ENCODE measurements at places on chromosomes 3 and 15. TPM values are rescaled to one million over a fixed set of nuclear protein-coding genes. Genes with fewer than 3 reads are reported as not detected.

ASB14 gene
- total RNA-seq, result not detected

PPM1L gene
- 8.8 TPM for total RNA-seq

HGD gene
- 0.44 TPM for total RNA-seq

CFAP20DC gene
- 1.4 TPM for total RNA-seq

DNA sequence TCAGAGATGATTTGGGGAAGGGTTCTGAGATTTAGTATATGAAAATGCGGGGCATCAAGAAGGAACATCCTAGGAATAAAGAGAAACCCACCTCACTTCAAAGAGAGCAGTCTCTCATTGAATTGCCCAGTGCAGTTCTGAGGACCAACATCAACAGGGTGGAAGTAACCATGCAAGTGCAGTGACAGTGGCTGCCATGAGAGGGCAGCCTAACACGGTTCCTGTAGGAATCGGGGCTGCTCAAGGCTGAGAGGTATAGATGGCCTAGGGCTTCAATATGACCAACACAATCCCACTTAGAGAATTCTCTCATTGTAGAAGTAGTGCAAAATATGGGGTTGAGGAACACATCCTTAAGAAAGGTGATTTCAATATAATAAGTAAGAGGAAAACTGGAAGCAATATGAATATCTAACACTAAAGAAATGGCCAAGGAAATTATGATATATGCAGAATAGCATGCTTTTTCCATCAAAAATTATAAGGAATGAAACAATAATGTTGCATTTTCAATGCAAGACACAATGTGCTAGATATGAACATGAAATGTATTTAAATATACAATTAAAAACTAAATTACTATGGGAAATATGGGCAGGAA lies 51.1 kb upstream of the ARRDC4 start:
- H3K27me3 ChIP-seq, result peaks cover 28% of the 10 kb centered on the region
- DNase-seq, result no peak
- H3K36me3 ChIP-seq, result no peaks in the 10 kb centered on the region
- H3K4me1 ChIP-seq, result peaks cover 2% of the 10 kb centered on the region
- H3K27ac ChIP-seq, result no peak overlapping the region

- H3K4me1 ChIP-seq, result no peaks in the 10 kb centered on the region
- no peaks in the 10 kb centered on the region for H3K27me3 ChIP-seq
- DNase-seq, result no peak
- no peak overlapping the region for H3K27ac ChIP-seq
- no peak overlapping the region for H3K4me3 ChIP-seq
These were observed 713.0 kb upstream of the CADM2 start for GRCh38 chr3:84245789-84246188.

GRCh38 chr3:101865751-101866509 lies 16.6 kb downstream of the NFKBIZ start:
- no peak overlapping the region for H3K4me3 ChIP-seq
- DNase-seq, result no peak
- peaks cover 7% of the 10 kb centered on the region for H3K4me1 ChIP-seq
- peaks cover 13% of the 10 kb centered on the region for H3K36me3 ChIP-seq
- no peaks in the 10 kb centered on the region for H3K27me3 ChIP-seq
- no peak overlapping the region for H3K27ac ChIP-seq

DNA sequence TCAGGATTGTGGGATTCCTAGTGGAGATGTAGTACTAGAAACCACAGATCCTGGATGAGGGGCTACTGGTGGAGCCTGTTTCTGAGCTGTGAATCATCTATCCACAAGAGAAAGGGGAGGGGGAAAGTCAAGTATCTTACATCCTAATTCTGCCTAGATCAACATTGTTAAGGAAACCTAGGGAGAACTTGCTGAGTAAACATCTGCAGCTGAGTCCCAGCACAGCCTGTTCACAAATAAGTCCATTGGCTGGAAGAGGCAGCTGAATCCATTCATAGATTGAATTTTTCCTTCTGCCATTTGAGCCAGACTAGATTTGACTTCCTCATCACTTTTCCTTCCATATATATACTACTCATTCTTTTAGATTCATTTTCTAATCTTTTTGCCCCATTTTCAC lies 460.5 kb downstream of the TUSC7 start:
- H3K4me3 ChIP-seq, result no peak overlapping the region
- no peaks in the 10 kb centered on the region for H3K36me3 ChIP-seq
- peaks cover 11% of the 10 kb centered on the region for H3K4me1 ChIP-seq
- no peaks in the 10 kb centered on the region for H3K27me3 ChIP-seq
- H3K27ac ChIP-seq, result no peak overlapping the region

DNA sequence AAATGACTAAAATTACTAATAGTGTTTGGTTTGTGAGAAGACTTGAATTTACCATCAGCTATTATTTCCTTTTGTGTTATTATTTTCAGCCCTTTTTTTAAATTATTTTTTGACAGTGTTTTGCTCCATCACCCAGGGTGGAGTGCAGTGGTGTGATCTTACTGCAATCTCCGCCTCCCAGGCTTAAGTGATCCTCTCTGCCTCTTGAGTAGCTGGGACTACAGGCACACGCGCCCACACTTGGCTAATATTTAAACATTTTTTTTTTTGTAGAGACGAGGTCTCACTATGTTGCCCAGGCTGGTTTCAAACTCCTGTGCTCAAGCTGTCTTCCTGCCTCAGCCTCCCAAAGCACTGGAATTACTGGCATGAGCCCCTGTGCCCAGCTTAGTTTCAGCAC lies 31.7 kb upstream of the UTS2B start:
- no peak for DNase-seq
- H3K4me1 ChIP-seq, result peaks cover 20% of the 10 kb centered on the region
- H3K27me3 ChIP-seq, result no peaks in the 10 kb centered on the region
- no peak overlapping the region for H3K4me3 ChIP-seq

GRCh38 chr3:11212299-11212608 lies 58.0 kb downstream of the HRH1 start:
- peaks cover 80% of the 10 kb centered on the region for H3K4me1 ChIP-seq
- H3K27ac ChIP-seq, result peak overlapping the region; percentile 97
- H3K36me3 ChIP-seq, result no peaks in the 10 kb centered on the region
- no peak for DNase-seq
